Right hindlimb (tissue), 1 donor: ENCODE measurements at places on chromosomes 11 and 22.

GRCh38 chr11:118774032-118774431 is 16.9 kb downstream of the DDX6 start:
- DNase-seq: no peak

DNA sequence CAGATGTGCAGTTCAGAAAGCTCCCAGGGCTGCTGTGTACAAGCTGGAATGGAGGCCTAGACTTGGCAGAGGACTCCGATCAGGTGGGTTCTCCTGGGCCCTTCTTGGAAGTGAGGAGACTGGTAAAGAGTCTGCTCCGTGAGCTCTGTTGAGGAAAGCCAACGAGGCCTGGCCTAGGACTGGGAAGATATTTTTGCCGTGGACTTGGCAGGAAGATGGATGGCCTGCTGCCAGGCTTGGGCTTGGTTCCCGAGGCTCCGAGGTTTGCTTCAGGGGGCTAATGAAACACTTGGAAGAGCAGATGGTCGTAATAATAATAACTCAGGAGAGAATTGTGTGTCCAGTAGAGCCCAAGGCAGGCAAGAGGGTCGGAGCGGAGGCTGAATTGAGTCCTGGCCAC is 3.9 kb downstream of the GALR3 start:
- DNase-seq: peak; percentile 91

GRCh38 chr11:116446048-116446941 is 326.5 kb downstream of the BUD13 start:
- DNase-seq: no peak

GRCh38 chr11:17907046-17907445 is 105.8 kb downstream of the SERGEF start:
- DNase-seq: no peak

DNA sequence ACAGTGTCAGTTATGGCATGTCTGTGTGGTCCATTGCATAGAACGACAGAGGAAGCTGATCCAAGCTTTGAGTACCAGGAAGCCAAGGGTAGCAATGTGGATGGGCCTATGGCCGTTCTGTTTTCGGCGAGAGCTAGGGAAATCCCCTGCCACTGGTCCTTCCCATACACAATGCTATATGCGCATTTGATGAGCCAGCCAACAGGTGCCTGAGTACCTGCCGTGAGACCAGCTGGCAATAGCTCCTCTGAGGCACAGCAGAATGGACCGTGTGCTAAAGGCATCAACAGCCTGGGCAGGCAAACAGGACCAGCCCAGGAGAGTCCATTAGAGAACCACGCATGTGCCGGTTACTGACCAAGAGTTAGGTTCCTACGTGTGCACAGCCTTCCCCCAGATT is 753.0 kb downstream of the NTM start:
- DNase-seq: no peak

DNA sequence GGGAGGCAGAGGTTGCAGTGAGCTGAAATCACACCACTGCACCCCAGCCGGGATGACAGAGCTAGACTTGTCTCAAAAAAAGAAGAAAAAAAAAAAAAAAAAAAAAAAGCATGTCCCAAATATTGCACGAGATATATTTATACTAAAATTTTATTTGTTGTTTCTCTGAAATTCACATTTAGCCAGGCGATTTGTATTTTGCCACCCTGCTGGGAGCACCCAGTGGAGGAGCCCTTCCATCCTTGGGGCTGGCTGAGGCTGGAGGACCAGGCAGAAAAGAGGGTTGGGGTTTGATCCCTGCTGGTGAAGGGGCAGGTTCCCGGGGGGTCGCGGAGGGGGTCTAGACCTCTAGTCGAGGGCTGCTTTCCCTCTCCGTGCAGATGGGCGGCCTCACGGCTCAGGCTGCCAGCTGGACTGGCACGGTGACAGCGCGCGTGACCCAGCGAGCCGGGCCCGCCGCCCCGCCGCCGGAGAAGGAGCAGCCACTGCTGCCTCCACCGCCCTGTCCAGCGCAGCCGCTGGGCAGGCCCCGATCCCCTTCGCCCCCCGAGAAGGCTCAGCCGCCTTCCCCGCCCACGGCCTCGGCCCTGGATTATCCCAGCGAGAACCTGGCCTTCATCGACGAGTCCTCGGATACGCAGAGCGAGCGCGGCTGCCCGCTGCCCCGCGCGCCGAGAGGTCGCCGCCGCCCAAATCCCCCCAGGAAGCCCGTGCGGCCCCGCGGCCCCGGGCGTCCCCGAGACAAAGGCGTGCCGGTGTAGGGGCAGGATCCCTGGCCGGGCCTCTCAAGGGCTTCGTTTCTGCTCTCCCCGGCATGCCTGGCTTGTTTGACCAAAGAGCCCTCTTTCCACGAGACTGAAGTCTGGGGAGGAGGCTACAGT is 952 bp upstream of the CATSPERZ start:
- peak; percentile 74 for DNase-seq

DNA sequence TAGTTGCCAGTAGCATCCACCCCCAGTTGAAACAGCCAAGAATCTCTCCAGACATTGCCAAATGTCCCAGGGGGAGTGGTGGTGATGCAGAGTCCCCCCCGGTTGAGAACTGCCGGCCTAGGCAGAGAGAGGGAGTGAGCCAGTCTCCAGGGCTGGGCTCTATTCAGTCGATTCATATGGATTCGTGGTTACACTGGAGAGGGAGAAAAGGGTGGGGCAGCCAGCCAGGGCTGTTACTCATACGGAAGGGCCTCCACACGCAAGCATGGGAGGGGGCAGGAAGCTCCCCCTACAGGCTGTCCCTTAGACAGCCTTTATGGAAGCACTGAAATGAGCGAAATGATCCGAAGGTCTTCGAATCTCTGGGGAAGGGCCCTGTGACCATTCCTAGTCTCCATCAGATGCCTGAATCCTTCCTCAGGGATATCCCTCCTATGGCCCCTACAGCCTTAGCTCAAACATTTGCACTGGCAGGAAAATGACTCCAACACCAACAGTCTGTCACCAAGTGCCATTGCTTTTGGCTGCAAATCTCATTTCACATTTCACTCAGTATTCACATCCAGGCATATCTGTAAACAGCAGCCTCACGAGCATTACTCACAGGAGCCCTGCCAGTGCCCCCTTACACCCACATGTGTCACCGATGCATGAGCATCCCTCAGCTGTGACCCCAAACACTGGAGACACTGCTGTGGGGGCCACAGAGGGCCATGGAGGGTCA is 18.4 kb upstream of the TLCD5 start:
- peak; percentile 50 for DNase-seq

GRCh38 chr22:43992331-43992821 is 31.7 kb upstream of the PARVB start:
- no peak for DNase-seq

- DNase-seq: peak; percentile 54
Observed at GRCh38 chr11:3855808-3856491, 486 bp downstream of the STIM1 start.

DNA sequence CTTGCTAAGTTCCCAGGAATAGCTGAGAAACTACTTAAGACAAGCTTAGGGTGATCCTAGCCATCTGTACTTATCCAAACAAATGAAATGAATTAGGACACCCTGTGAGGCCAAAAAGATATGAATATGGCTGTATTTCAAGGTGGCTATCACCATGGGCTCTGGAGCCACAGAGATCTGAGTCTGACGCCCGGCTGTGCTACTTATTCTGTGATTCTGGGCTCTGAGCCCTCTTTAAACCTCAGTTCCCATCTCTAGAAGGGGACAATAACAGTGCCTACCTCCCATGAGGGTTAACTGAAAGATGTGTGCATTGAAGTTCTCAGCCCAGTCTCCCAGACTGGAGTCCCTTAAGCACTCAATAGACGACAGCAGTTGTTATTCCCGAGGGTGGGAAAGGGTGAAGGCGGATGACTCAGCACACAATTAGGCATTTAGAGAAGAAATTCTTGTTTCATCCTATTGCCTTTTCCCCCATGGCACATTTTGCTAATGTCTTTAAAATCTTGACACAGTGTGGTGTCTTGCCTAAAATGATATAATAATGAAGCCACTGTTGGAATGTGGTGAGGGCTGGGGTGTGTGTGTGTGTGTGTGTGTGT is 132.5 kb downstream of the ADAMTS15 start:
- DNase-seq: no peak

DNA sequence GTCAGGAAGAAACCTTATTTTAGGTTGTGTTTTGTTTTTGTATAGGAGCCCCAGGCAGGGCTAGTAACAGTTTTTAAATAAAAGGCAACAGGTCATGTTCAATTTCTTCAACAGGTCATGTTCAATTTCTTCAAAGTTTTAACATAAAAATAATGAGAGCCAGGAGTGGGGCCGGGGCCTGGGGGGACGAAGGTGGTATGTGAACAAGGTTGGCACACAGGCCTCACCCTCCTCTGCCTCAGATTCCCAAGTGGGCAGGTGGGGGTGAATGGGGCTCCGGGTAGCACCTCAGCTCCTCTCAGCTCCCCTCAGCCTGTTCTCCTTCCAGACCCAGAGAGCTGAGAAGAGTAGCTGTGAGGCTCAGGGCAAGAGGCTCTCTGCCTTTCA is 4.4 kb downstream of the DERL3 start:
- DNase-seq: no peak

DNA sequence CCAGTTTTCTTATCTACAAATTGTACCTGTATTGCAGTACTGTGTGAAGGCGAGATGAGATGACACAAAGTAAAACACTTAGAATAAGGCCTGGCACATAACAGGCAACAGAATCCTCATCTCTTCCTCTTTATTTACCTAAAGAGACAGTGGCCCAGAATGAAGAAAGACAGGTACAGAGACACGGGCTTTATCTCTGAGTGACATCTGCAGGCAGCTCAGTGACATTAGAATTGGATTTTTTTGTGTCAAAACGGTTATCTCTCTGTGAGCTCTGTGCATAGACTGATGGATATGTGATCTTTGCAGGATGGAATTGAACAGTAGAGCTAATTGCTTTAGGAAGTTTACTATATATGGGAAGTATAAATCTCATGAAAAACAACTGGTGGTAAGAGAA is 36.2 kb upstream of the TRPC6 start:
- no peak for DNase-seq

DNA sequence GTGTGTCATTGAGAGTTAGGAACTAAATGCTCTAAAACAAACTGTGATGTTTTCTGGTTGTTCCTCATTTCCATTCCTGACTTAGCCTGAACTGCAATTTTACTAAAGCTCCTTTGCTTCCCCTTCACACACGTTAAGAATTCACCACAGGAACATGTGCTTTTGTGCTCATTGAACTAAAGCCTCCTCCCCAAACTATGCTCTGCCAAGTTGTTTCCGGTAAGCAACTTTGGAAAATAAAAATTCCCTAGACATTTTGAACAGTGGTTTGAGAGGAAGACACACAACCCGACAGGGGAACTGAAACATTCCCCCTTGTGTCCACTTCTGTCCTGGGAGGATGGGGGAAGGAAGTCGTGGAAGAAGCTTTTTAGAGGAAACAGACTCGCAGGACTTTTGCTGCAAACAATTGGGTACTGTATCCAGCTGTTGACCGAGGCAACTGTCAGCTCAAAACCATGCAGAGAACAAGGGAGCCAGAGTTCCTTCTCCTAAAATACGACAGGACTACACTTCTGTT is 66.9 kb downstream of the GAB2 start:
- DNase-seq: peak; percentile 62

DNA sequence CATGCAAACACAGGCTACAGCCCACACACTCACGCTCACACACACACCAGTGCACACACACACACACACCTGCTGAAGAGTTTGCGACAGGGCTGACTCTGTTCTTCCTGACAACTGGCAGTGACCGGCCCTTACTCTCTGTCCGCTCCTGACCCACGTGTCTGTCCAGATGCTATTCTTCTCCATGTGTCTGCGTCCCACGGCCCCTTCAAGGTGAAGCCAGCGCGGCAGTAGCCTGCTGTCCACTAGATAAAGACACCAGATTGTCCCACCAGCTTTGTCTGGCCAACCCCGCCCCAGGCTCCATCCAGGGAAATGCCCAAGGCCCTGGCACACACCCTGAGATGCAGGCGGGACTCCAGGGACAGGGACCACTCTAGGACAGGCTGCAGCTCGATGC is 713.9 kb downstream of the BRD1 start:
- DNase-seq: no peak

DNA sequence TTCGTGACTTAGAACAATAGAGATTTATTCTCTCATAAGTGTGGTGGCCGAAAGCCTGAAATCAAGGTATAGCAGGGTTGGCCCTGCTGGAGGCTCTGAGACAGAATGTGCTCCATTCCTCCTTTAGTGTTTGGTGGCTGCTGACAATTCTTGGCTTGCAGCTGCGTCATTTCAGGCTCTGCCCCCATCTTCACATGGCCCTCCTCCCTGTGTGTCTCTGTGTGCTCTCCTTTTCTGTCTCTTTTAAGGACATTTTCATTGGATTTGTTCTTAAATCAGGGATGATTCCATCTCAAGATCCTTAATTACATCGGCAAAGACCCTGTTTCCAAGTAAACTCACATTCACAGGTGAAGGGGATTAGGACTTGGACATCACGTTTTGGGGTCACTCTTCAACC is 10.2 kb upstream of the APOL6 start:
- DNase-seq: no peak

DNA sequence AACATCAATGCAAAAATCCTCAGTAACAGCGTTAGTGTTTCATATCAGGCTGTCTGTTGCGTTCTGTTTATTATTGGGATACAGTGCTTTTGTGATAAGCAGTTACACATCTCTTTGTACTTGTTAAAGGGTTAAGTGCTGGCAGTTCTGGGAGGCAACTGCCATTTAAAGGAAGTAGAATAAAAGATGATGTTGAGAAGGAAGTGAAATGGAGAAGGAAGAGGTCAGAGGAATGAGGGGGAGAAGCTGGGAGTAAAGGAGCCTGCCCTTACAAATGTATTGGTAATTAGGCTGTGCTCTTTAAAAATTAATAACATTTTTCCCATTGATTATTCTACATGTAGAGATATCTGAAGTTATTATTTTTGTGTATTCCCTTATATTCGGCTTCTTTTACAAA is 674.7 kb downstream of the NTM start:
- no peak for DNase-seq

DNA sequence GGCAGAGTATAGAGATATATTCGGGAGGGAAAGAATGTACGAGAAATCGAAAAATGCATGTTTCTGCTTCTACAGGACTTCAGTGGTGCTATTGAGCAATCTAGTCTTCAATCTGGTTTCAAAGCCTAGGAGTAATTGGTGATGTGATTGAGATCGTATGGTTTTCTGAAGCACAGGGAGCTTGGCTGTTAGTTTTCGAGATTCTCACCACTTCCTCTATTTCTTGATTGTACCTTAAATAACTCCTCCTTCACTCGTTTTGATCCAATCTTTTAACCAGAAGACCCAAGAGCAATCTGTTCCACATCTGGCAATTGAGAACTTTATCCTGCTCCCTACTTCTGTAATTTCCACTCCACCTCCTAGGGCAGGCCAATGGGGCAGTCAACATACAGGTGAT is 518 bp downstream of the CCDC179 start:
- no peak for DNase-seq

GRCh38 chr11:74682731-74683278 is 48.4 kb downstream of the CHRDL2 start:
- peak; percentile 12 for DNase-seq

- DNase-seq: peak; percentile 55
Observed at GRCh38 chr11:123062892-123063825, 1.2 kb upstream of the HSPA8 start.

- no peak for DNase-seq
Observed at GRCh38 chr22:18035751-18036150, 11.4 kb upstream of the MICAL3 start.

GRCh38 chr11:130312046-130312445 is 2.7 kb downstream of the ZBTB44 start:
- no peak for DNase-seq
